ENCODE measurements at places on chromosomes 3 and 15.

DNA sequence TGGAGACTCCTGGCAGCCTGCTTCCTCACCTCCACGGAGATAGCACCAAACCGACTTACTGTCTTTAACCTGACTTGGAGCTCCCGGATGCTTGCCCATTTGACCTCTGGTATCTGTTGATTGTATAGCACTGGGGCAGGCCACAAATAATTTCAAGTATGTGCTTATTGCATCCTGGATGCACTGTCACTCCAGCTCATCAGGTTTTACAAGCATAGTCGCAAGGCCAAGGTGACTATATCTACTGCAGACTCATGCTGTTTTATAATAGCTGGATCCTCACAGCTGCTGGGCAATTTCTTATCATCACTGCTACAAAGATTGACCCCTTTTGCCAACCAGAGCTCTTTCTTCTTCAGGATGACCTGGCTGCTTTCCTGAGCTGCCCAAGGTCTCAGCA lies 45.6 kb downstream of the PEX5L start:
- no peak for DNase-seq

DNA sequence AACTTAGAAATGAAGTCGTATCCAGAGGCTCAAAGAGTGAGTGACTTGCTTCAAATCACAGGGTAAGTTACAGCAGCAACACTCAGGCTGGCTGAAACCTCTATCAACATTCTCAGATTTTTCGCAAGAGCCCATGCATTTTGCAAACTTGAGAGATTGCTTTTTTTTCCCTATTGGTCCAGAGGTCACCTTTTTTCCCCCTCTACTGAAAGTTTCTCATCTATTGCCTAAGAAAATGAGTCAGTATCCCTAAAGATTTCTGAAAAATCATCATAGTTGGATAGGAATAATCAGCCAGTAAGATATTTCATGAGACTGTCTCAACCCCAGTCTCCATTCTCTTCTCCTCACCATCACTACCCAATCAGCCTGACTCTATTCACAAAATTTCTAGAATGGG lies 410.6 kb downstream of the FOXP1 start:
- no peak for DNase-seq

DNA sequence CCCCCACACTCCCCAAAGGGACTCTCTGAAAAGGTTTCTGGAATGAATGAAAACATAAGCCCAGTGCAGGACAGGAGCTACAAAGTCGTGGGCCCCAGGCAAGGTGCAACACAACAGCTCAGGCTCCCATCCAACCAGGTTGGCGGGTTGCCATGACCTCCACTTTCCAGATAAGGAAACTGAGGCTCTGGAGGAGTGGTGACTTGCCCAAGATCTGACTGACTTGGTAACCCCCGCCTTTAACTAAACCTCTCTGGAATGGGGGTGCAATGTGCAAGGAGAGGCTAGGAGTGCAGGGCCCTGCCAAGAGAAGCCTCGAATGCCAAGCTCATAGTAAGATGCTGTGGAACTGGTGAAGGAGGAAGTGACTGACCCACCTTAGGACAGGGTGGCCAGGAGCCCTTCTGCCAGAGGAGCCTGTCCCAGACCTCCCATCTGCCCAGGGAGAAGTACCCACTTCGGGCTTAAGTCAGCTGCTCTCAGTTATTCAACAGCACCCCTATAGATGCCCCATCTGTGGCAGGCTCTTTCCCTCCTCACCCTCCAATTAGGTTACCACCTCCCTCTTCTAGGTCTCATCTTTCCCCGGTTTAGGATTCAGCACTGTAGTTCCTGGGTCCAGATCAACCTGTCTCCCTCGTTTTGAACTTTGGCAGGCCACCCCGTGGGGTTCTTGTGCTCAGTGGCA lies 553 bp upstream of the TNNC1 start:
- no peak for DNase-seq

- no peak for DNase-seq
Observed at GRCh38 chr3:78642226-78643035, 1125.4 kb downstream of the ROBO1 start.

DNA sequence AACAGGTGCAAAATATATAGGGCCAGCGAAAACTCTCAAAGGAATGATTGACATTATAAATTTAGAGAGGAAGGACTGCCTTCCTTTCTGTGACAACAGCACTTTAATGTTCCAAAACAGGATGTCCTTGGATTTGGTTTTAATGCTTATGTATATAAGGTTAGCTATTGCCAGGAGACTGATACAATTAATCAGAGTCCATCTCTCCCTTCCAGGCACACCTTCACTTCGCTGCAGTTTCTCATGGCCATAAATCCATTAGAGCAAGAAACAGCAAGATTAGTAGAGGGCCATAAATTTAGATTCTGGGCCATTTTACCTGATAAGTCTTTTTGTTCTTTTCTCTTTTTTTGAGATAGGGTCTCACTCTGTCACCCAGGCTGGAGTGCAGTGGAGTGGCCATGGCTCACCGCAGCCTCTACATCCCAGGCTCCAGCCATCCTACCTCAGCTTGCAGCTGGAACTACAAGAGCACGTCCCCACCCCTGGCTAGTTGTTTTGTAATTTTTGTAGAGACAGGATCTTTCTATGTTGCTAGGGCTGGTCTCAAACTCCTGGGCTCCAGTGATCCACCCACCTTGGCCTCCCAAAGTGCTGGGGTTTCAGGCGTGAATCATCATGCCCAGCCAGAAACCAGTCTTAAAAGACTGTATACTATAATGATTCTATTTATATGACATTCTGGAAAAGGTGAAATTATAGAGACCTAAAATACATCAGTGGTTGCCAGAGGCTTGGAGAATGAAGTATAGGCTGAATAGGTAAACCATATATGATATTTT lies 15.7 kb upstream of the TFRC start:
- DNase-seq: no peak

DNA sequence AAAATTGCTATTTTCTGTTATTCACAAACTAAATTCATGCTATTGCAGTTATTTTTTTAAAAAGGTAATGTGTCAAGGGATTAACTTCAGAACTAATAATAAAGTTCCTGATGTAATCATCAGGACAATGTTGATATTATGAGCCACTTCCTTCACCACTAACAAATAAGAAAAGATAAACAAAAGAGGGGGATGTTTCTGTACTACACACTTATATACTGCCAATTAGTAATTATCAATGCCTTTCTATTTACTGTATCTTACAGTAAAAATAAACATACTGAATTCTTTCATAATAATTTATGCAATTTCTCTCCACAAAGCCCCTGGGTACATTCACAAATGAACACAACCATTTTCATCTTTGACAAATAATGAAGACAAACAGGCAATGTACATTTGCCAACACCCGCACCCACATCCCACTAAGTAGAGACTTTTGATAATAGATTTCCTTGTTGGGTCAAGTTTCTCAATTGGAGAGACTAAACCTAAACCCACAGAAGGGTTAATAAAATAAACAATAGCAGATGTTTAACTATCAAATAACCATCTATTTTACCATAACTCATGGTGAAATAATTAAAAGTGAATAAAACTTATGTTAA lies 3.7 kb downstream of the CBLB start:
- no peak for DNase-seq

- DNase-seq: no peak
Observed at GRCh38 chr15:22240986-22241385, 160.7 kb downstream of the OR4M2 start.

- no peak for DNase-seq
Observed at GRCh38 chr15:74434263-74435136, 742 bp upstream of the SEMA7A start.

DNA sequence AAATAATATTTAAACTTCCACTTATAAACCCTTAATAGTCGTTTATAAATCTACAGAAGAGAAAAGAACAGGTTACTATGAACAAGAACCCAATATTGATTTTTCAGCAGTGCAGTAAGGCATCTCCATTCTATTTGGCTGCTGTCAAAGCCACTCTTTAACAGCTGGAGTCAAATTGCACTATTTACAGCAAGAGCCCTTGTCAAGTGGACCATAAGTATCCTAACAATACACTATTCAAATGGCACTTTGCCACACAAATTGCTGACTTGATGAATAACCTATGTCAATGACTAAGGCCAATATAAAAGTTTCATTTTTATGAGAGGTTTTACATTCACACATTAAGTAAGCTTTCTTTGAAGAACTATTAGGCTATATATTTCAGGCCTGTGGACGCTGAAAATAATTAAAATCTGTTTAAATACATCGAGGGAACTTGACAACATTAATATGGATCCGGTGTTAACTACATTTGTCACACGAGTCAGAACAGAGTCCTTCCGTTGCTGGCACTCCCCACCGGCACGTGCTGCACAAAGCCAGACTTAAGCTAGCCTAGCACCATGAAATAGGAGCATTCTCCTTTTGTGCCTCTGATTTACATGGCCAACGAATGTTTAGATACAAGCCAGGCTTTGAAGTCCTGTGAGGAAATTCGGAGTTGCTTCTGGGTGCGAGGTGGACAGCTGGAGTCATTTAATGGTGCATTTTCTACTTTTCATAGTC lies 100.5 kb downstream of the WDR72 start:
- DNase-seq: no peak

DNA sequence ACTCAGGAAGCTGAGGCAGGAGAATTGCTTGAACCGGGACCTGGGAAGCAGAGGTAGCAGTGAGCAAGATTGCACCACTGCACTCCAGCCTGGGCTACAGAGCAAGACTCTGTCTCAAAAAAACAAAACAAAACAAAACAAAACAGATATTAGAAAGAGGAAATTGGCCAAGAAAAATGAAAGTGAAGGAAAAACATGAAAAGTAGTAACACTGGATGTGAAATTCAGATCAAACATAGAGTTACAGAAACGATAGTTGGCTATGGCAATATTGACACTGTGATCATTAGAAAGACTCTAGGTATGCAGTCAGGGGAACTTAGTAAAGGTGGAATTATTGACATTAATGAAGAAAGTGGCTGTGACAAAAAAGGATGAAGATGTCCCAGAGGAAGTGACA lies 13.2 kb upstream of the TIPARP start:
- no peak for DNase-seq

GRCh38 chr15:55420171-55420866 lies 12.0 kb downstream of the PIERCE2 start:
- no peak for DNase-seq

DNA sequence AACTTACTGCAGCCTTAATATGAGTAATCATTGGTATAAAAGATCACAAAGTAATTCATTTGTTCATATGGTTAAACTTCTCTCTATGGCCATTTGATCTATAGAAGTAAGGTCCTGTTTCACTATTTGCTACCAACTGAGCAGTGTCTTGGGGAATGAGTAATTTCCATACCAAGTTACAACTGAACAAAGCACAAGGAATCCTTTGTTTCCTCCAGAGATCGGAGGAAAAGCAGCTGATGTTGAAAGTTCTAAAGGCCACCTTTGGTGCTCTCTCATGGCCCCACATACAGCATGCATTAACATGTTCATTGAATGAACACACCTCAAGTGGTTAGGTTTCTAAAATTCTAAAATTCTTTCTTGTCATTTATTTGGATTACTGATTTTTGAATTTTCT lies 7.1 kb upstream of the CNTN3 start:
- no peak for DNase-seq

DNA sequence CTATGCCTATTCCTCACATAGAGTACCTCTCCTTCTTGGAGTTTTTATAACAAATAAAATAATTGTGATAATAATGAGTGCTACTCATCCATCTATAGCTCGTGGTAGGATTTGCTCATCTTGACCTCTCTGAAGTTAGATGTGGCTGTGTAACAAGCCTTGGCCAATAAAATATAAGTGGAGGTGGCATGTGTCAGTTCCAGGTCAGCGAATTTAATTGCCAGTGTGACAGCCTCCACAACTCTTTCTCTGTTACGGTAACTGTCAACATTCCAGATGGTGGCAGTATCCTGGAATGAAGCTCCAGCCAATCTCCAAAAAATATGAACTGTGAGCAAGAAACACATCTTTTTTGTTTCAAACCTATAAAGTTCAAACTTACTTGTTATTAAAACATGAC lies 13.8 kb downstream of the CLRN1 start:
- no peak for DNase-seq

DNA sequence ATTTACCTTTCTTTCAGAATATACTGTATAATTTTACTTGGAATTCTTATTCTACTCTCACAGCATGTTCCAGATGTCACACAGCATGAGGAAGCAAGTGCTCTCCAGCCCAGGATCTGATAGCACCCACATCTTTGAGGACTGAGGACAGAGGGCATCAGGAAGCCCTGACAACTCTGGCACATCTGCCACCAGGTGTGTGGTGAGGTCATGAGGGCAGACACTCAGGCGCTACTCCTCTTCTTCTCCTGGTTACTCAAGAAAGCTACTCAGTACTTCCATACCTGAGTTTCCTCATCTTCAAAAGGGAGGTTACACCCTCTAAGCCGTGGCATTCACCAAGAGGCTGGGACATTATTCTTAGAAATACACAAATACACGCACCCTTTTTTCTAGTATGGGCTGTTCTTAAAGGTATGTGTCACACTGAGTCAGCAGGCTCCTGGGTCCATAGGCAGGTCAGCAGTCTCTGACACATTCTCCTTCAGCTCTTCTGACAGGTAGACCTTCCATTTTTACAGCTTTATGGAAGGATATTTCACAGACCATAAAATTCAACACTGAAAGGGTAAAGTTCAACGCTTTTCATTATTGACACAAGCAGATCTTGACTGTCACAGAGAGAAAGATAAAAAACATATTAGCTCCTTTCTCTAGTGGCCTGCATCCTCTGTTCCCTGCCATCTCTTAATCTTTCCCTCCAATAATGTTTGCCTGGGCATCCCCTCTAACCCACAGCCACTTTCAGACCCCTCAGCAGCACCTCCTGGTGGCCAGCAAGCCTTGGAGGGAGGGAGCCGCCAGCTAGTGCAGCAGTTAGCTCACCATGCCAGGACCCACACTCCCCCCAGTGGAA lies 103.2 kb upstream of the TJP1 start:
- DNase-seq: no peak

- DNase-seq: no peak
Observed at GRCh38 chr15:25795712-25796111, 67.4 kb downstream of the ATP10A start.

- no peak for DNase-seq
Observed at GRCh38 chr3:196753201-196753600, 13.5 kb downstream of the PAK2 start.

- DNase-seq: no peak
Observed at GRCh38 chr15:87713475-87713879, 543.1 kb downstream of the NTRK3 start.

DNA sequence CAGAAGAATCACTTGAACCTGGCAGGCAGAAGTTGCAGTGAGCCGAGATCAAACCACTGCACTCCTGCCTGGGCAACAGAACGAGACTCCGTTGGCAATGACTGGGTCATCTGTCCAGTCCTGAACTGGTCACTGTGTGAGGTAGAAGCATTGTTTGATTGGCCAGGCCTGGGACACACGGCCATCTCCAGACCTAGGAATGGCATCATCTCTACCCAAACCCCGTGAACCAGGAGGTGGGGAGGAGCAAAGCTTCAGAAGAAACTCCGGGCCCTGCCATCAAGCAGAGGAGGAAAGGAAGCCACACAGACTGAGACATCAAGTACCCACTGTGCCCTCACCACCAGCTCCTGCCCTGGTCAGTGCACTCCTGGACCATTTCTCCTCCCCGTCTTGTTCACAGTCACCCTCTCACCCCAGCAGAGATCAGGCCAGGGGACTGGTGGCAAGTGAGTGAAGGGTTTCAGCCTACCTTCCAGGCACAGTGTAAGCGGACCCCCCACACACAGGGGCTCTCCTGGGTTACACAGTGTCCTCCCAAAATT lies 31.6 kb downstream of the GOLGA6L2 start:
- DNase-seq: no peak

Measured in NCI-H1048 (cell line).